ENCODE measurements at places on chromosomes 6 and 20. TPM values are rescaled to one million over a fixed set of nuclear protein-coding genes. Genes with fewer than 3 reads are reported as not detected.

DNA sequence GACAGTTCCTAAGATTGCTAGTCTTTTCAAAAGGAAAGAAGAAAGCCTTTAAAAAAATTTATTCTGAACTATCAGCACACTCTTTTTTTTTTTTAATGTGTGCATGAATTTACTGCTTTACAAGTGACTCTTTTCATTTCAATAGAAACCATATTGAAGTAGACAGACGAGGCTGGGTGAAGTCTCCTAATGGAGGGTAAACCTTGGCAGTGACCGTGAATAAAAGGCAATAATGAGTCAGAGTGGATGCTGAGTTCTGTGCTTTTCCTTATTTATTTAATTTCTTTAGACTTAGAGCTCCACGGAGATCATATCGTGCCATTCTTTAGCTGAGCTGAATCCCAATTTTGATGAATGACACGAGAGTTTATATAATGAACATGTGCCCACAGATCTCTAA, 196.9 kb downstream of the PRL start:
- peaks cover 11% of the 10 kb centered on the region for H3K36me3 ChIP-seq
- no peak overlapping the region for H3K27ac ChIP-seq
- no peaks in the 10 kb centered on the region for H3K27me3 ChIP-seq
- H3K4me1 ChIP-seq, result peaks cover 16% of the 10 kb centered on the region
- DNase-seq, result no peak

- H3K27me3 ChIP-seq, result peaks cover 67% of the 10 kb centered on the region
- H3K36me3 ChIP-seq, result no peaks in the 10 kb centered on the region
- peak; percentile 25 for DNase-seq
- peak overlapping the region; percentile 49 for H3K27ac ChIP-seq
- peak overlapping the region; percentile 78 for H3K4me3 ChIP-seq
Measured at GRCh38 chr6:75201901-75202672, 3.8 kb downstream of the COL12A1 start.

- peaks cover 10% of the 10 kb centered on the region for H3K36me3 ChIP-seq
- DNase-seq, result no peak
- H3K4me1 ChIP-seq, result peaks cover 16% of the 10 kb centered on the region
- H3K27ac ChIP-seq, result no peak overlapping the region
- no peak overlapping the region for H3K4me3 ChIP-seq
Measured at GRCh38 chr6:151089978-151090377, 149.8 kb upstream of the AKAP12 start.

GRCh38 chr6:6960571-6961251, 147.1 kb upstream of the RREB1 start:
- no peak for DNase-seq
- H3K36me3 ChIP-seq, result no peaks in the 10 kb centered on the region
- H3K4me1 ChIP-seq, result no peaks in the 10 kb centered on the region
- peaks cover 10% of the 10 kb centered on the region for H3K27me3 ChIP-seq
- no peak overlapping the region for H3K4me3 ChIP-seq

The C6orf118 gene
- 1.9 TPM for total RNA-seq

DNA sequence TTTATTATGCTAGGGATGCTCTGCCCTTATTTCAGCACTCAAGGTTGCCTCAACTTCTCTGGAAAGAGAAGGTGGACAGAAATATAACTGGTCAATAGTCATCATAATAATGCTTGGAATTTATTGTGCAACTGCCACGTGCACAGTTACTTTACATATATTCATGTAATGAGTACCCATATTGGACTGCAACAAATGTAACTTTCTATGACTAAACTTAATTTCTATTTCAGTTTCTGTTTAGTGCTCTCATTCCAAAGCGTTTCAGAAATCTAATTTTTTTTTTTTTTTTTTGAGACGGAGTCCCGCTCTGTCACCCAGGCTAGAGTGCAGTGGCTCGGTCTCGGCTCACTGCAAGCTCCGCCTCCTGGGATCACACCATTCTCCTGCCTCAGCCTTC, 28.3 kb upstream of the CD83 start:
- no peak overlapping the region for H3K4me3 ChIP-seq
- no peaks in the 10 kb centered on the region for H3K36me3 ChIP-seq
- H3K27me3 ChIP-seq, result peaks cover 11% of the 10 kb centered on the region

The C6orf62 gene
- 90.0 TPM for total RNA-seq

- peak overlapping the region; percentile 93 for H3K27ac ChIP-seq
- no peaks in the 10 kb centered on the region for H3K27me3 ChIP-seq
- H3K4me3 ChIP-seq, result no peak overlapping the region
- DNase-seq, result no peak
- H3K4me1 ChIP-seq, result peaks cover 30% of the 10 kb centered on the region
Measured at GRCh38 chr6:158867381-158868121, 48.4 kb upstream of the EZR start.

- DNase-seq, result no peak
- H3K27ac ChIP-seq, result no peak overlapping the region
- H3K4me1 ChIP-seq, result peaks cover 7% of the 10 kb centered on the region
Measured at GRCh38 chr6:38185752-38186151, 366.2 kb downstream of the ZFAND3 start.

The OR2B3 gene
- not detected for total RNA-seq

The MUC22 gene
- total RNA-seq, result not detected

DNA sequence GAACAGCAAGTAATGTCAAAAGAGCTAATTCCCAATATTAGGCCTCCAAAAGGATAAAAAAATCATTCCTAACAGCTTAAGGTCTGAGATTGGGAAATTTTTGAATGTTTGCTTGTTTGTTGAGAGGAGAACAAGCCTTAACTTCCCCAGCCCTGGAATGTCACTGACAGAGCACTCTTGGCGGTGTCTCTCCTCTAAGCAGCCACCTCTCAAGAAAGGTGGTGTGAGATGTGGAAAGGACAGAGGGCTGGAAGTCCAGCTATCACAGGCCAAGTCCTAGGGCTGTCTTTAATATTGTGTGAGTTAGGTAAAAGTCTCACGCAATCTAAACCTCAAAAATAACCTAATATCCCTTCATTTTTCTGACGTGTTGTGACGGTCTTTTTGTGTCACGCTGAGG, 101.6 kb downstream of the MTFR2 start:
- no peak for DNase-seq
- H3K27me3 ChIP-seq, result no peaks in the 10 kb centered on the region
- H3K4me1 ChIP-seq, result peaks cover 2% of the 10 kb centered on the region
- H3K36me3 ChIP-seq, result no peaks in the 10 kb centered on the region

GRCh38 chr20:13121840-13122515, 99.1 kb upstream of the ISM1 start:
- no peak overlapping the region for H3K27ac ChIP-seq
- peaks cover 7% of the 10 kb centered on the region for H3K4me1 ChIP-seq
- H3K27me3 ChIP-seq, result no peaks in the 10 kb centered on the region

The C6orf15 gene
- not detected for total RNA-seq

DNA sequence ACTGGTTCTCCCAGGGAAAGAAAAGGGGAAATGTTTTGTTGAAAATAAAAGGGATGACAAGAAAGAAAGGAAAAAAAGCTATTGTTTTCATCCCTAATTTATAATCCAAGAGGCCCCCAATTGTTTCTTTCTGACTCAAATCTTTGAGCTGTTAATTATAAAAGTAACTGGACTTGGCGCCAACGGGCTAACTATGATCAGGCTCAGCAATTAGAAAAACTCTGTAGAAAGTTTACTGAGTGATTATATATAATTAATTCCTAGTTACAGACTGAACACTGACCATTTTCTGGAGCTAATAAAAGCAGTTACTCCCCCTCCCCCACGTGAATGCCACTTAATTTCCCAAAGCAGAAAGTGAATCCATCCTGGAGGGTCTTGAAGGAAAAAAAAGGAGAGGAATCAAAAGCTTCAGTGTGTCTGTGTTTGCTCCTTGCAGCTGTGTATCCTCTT, 3.2 kb downstream of the ZMYND8 start:
- H3K4me1 ChIP-seq, result peaks cover 20% of the 10 kb centered on the region
- H3K4me3 ChIP-seq, result no peak overlapping the region
- no peaks in the 10 kb centered on the region for H3K27me3 ChIP-seq
- H3K27ac ChIP-seq, result no peak overlapping the region

DNA sequence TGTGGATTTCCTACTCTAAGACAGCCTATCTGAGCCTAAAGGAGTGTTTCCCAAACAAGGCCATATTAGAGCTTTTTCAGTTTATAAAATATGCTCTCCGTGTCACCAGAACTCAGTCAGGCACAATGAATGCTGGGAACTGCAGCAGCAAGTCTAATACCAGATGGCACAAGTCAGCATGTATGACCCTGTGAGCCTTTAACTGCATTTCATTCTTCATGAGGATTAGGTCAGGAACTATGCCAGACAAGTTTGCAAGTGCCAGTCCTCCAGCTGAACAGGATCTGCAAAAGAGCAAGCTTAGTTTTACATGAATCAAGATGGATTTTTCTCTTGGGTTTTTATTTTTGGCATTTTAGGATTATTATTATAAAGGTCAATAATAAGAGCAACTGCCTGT, 66.7 kb upstream of the SAMD5 start:
- H3K36me3 ChIP-seq, result no peaks in the 10 kb centered on the region
- no peak for DNase-seq

The SH3BGRL2 gene
- 49.1 TPM for total RNA-seq

GRCh38 chr6:135212935-135213334, 31.8 kb downstream of the MYB start:
- no peak for DNase-seq
- H3K4me3 ChIP-seq, result no peak overlapping the region
- no peaks in the 10 kb centered on the region for H3K27me3 ChIP-seq
- peaks cover 1% of the 10 kb centered on the region for H3K4me1 ChIP-seq
- H3K27ac ChIP-seq, result no peak overlapping the region

- peaks cover 3% of the 10 kb centered on the region for H3K27me3 ChIP-seq
- DNase-seq, result no peak
- no peak overlapping the region for H3K27ac ChIP-seq
- peaks cover 5% of the 10 kb centered on the region for H3K4me1 ChIP-seq
- H3K36me3 ChIP-seq, result no peaks in the 10 kb centered on the region
- H3K4me3 ChIP-seq, result no peak overlapping the region
Measured at GRCh38 chr20:52426856-52427255, 235.3 kb upstream of the ZFP64 start.

The SLC22A7 gene
- not detected for total RNA-seq
